ENCODE measurements at places on chromosomes 13 and 19.

DNA sequence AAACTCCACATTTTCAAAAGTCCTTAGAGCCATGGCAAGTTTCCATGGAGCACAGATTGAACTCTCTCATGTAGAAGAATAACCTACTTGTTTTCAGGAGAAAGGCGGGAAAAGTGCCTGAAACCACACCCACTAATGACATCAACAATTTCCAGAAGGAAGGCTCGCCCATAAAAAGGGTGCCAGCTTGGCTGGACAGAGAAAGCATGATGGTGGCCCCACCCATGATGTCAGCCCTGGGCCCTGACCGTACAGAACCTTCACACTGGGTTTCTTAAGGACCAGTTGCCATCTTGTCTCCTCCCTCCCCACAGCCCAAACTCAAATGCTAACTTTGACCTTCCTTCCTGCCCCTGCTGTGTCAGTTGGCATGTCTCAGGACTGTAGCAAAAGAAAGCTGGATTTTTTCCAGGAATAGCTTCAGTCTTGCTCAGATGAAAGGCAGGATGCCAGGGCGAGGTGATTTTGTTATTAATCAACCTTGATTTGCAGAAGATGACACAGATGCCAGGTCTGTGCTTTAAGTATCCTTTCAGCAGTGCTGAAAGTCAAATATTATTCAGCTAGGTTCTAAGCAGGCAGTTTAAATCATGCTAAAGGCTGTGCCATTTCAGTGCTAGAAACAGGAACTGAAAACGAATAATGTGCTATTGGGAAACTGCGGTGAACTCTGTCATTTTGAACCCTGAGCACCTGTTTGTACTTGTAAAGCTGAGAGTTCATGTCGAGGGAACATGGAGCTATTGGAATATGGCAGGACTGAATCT is 89.5 kb upstream of the RFC3 start:
- DNase-seq = peak; percentile 96

DNA sequence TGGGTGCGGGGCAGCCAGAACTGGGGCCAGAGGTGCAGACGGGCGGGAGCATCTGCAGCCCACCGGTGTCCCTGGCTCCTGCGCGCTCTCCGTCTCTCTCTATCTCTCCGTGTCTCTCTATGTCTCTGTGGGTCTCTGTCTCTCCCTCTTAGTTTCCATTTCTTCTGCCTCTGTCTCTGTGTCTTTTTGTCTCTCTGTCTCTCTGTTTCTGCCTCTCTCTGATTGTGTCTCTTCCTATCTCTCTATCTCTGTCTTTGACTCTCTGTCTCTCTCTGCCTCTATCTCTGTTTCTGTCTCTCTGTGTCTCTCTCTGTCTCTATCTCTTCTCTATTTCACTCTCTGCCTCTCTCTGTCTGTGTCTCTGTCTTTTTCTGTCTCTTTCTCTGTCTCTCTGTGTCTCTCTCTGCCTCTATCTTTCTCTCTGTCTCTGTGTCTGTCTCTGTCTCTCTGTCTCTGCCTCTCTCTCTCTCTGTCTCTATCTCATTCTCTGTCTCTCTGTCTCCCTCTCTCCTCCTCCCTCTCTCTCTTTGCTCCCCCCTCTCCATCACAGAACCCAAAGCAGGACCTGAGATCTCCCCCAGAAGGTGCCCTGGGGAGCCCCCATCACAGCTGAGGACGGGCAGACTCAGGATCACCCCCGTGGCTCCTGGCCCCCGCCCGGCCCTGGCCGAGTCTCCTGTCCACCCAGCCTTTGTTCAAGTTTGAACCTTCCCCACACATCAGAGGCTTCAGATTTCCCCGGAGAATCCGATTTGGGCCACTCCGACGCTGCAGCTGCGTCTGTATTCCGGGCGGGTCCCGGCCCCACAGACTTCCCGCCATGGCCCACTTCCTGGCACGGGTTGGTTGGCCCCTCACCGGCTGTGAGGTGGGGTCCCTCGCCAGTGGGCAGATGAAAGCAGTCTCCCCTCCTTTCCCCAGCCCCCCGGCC is 48.6 kb upstream of the TCF3 start:
- no peak for DNase-seq

GRCh38 chr13:47945738-47946137 is 55.3 kb downstream of the SUCLA2 start:
- DNase-seq = no peak

- DNase-seq = no peak
Measured at GRCh38 chr13:44927968-44928367, 61.3 kb downstream of the NUFIP1 start.

- no peak for DNase-seq
Measured at GRCh38 chr13:98413796-98414195, 163.1 kb downstream of the STK24 start.

DNA sequence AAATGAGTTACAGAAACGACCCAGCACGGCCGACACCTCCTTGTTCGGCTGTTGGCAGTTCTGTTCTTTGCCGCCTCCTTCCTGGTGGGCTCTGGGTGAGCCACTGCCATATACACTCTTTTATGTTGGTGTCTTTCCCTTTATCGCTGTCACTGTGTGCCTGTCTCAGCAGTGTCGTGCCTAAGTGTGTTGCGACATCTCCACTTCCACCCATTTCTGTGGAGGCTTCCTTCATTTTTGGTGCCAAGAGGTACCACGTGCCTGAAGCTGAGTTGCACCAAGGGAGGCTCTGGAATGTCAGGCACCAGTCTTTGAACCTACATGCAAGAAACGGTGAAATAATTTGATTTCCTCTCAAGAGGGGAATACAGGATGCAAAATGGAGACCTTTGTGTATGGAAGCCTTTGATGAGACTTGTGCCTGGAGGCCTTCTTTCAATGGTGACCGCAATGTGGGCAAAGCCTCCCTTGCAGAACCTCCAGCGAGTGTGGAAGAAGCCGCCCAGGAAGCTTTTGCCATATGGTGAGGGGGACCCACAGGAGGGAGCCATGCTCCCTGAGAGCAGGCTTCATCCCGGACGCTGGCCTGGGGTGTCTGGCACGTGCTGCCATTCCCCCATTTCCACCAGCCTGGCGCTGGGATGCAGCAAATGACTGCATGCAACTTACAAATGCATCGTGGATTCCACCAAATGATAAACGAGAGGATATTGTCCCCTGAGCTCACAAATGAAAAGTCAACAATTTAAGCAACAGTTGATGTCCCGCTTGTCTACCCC is 136.2 kb downstream of the TEX29 start:
- no peak for DNase-seq

DNA sequence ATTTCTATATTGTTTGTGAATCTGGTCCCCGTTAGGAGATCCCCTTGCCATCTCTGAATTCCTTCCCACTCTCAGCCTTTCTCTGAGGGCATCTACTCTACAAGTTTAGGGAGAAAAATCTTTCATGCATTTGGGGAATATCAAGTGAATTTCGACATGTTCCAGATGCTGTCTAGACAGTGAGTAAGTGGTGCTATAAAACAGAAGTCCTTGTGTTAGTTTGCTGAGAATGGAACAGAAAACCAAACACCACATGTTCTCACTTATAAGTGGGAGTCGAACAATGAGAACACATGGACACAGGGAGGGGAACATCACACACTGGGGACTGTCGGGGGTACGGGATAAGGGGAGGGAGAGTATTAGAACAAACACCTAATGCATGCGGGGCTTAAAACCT is 5.1 kb downstream of the OR7A10 start:
- DNase-seq = no peak

DNA sequence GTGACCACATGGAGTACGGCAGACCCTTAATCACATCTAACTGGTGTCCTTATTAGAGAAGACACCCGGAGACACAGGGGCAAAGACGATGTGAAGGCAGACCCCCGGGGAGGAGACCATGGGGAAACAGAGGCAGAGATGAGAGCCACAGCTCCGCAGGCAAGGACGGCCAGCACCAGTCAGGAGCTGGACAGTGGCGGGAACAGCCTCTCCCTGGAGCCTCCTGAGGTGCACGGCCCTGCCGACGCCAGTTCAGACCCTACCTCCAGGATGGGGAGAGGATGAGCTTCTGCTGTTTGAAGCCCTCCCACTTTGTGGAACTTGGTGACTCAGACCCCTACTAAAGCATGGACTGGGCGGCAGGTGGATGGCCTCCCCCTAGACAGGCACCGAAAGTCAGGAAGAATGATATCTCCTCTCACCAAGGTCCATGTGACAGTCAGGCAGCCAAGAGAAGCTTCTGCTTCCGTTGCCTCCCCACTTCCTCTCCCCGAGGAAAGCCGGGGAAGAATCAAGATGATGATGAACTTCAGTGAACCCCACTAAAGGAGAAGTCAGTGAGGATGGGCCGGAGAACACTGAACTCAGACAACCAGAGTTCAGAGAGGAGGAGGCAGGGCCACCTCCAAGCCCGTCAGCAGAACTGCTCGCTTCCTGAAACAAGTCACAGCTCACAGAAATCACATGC is 25.4 kb downstream of the RAB20 start:
- peak; percentile 99 for DNase-seq

- no peak for DNase-seq
Measured at GRCh38 chr13:33392794-33393405, 107.3 kb upstream of the STARD13 start.

Measured in MV-4-11 (cell line).